ENCODE measurements at places on chromosomes 1 and 21. TPM values are rescaled to one million over a fixed set of nuclear protein-coding genes. Genes with fewer than 3 reads are reported as not detected.

DNA sequence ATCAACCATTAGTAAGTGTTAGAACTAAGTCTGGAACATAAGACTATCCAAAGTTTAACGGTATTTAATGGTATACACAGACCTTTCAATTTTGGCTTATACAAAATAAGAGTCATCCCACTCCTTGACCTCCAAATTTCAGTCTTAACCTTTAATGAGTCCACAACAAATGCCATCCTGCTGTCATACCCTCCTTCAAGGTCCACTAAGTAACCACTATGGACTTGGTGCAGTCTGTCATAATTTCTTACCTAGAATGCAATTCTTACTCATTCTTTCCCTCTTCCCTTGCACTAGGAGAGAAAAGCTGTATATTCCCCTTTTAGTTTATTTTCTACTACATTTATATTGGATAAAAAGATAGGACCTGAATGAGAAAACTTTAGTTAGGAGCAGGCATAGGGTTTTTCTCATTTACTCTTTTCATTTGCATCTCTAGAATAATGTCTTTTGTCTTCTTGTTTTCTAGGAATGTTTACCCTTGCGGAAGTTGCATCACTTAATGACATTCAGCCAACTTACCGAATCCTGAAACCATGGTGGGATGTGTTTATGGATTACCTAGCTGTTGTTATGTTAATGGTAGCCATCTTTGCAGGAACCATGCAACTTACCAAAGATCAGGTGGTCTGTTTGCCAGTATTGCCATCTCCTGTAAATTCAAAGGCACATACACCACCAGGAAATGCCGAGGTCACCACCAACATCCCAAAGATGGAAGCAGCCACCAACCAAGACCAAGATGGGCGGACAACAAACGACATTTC lies 62.1 kb upstream of the ZNF326 start:
- DNase-seq: no peak

DNA sequence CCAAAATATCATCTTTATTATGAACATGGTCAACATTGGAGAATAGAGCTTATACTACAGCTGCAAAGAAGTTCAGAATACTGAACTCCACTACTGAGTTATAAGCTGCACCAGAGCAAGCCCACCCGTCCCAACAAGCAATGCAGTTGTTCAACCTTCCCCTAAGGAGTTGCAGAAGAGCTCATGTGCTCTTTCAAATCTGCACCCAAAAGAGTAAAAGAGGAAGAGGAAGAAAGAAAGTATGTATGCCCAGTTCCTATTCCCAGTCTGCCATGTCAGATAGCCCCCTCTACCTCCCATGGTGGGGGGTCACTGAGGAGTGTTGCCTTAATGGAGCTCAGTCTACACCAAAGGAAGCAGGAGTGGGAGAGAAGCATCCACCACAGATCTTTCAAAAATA lies 6.9 kb downstream of the C1orf162 start:
- DNase-seq: no peak

DNA sequence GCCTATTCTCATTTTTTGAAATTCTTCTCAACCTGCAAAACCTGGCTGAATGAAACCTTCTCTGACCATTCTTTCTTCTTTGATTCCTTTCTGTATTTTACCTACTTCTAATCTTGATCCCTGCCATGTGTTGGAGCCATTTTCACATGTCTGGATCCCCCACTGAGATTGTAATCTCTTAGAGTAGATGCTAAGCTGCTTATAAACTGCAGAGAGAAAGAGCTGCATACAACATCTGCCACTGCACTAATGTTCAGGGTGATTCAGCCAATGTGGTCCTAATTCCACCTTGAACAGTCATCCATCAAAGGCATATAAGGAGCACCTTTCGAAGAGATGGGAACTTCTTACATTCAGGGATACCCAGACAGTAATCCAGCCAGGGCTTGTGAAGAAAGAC lies 16.2 kb upstream of the DAB1 start:
- no peak for DNase-seq

- DNase-seq: no peak
These were observed 80.6 kb downstream of the TM2D1 start for GRCh38 chr1:61644303-61644702.

OR2T35 gene
- total RNA-seq: not detected

COL9A2 gene
- 3.7 TPM for total RNA-seq

RGSL1 gene
- not detected for total RNA-seq

SHE gene
- total RNA-seq: 3.4 TPM
